ENCODE measurements at places on chromosomes 7 and 10.

DNA sequence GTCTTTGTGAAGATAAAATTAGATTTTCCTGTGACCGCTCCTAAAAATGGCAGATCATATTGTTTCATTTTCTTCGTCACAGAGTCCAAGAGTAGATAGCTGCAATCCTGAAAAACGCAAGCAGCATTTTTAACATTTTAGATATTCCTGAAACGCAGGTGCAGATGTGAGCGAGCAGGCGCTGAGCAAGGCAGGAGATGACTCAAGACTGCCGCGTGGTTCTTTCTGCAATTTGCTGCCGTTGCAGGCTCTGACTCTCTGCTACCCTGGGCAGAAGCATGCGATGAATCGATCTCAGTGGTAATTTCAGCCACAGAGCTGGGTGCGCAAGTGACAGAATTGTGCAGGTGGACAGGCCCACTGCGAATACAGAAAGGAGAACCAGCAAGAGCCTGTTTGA lies 331.9 kb downstream of the ACTR3B start:
- no peak for DNase-seq

DNA sequence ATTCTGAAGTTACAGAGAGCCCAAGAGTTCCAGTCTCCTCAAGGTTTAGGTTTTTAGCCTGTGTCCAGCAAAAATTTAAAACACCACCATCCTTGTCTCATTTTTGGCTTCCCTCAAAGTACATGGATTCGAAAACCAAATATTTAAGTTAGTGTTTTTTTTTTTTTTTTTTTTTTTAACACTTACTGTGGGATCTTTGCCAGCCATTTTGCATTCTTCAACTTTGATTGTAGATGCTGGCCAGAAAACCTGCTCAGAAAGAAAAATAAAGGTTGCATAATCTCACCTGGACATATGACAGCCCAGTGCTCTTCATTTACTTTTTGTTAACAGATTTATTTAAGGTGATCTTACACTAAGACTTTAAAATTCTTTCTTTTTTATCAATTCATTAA lies 91.6 kb downstream of the SEMA3C start:
- DNase-seq, result no peak

- no peak for DNase-seq
Observed at GRCh38 chr10:69973678-69974077, 79.0 kb upstream of the MACROH2A2 start.

DNA sequence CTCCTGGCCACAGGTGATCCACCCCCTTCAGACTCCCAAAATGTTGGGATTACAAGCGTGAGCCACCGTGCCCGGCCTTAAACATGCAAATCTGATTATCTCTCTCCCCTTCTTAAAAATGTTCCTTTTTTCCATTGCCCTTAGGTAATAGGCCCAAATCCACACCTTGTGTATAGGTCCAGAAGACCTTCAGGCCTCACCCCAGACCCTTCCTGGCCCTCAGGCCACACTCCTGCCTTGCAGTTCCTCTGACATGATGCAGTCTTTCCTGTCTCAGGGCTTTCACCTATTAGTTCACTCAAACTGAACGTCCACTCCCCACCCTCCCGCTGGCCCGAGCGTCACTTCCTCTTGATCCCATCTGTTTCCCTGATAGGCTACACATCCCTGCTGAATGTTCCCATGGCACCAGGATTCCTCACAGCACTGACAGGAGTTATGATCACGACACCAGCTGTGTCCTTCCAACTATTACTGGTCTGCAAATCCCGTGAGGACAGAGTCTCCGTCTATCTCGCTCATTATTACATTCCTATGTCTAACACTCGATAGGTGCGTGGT lies 46.4 kb downstream of the DENND2A start:
- DNase-seq, result no peak

GRCh38 chr7:131602304-131602993 lies 46.0 kb upstream of the PODXL start:
- DNase-seq, result no peak
